K562 (cell line): ENCODE measurements at places on chromosomes 2 and 18. TPM values are rescaled to one million over a fixed set of nuclear protein-coding genes. Genes with fewer than 3 reads are reported as not detected.

GRCh38 chr2:28395334-28396061 lies 2.8 kb downstream of the FOSL2 start:
- no peak for DNase-seq

DNA sequence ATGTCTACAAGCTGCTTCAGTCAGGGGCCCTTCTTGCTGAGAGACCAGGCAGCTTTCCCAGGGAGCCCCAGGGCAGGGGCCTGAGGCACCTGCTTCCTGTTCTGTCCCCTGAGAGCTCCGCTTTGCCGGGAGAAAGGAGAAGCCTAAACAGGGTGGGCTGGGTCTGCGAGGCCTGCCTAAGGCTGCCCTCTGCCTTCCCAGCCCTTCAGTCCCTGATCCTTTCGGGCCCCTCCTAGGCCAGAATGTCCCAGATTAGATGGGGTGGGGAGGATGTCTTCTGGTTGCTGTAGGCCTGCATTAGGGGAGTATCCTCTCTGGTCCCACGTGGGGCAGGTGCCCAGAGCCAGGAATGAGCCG lies 72.4 kb downstream of the TGOLN2 start:
- no peak for DNase-seq

GRCh38 chr18:77140439-77141109 lies 8.0 kb upstream of the MBP start:
- DNase-seq: no peak

- DNase-seq: peak; percentile 32
Observed at GRCh38 chr2:38600242-38600891, 2.4 kb downstream of the HNRNPLL start.

GRCh38 chr2:105179469-105180372 lies 61.8 kb upstream of the GPR45 start:
- DNase-seq: peak; percentile 58

MC4R gene
- total RNA-seq: not detected in 2 replicates

- DNase-seq: no peak
Observed at GRCh38 chr2:181348107-181348837, 108.9 kb upstream of the ITGA4 start.

DNA sequence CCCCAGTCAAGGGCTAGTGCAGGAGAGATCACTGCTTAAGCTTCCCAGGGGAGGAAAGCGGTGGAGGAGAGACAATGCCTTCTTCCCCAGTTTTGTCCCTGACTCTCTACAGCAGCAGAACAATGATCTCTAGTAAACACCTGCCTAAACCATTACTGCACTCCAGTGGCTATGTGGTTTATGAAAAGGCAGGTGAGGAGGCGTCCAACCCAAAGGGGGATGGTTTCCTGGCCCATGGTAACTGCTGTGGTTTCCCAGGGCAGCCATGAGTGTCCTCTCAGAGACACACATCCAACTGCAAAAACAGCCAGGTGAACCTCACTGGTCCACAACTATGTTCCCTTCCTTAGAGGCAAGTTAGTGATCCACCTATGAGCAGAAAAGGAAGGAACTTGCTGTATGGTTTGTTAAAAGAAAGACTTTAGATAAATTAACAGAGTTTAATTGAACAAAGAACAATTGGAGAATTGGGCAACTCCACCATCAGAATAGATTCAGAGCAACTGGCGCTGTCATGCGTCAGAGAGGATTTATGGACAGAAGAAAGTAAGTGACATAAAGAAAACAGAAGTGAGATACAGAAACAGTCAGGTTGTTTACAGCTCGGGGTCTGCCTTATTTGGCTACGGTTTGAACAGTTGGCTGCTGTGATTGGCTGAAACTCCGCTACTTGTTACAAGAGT lies 4.8 kb upstream of the TTC39C start:
- DNase-seq: no peak

DSG3 gene
- total RNA-seq: 0.07 and 0.18 TPM in 2 replicates

DNA sequence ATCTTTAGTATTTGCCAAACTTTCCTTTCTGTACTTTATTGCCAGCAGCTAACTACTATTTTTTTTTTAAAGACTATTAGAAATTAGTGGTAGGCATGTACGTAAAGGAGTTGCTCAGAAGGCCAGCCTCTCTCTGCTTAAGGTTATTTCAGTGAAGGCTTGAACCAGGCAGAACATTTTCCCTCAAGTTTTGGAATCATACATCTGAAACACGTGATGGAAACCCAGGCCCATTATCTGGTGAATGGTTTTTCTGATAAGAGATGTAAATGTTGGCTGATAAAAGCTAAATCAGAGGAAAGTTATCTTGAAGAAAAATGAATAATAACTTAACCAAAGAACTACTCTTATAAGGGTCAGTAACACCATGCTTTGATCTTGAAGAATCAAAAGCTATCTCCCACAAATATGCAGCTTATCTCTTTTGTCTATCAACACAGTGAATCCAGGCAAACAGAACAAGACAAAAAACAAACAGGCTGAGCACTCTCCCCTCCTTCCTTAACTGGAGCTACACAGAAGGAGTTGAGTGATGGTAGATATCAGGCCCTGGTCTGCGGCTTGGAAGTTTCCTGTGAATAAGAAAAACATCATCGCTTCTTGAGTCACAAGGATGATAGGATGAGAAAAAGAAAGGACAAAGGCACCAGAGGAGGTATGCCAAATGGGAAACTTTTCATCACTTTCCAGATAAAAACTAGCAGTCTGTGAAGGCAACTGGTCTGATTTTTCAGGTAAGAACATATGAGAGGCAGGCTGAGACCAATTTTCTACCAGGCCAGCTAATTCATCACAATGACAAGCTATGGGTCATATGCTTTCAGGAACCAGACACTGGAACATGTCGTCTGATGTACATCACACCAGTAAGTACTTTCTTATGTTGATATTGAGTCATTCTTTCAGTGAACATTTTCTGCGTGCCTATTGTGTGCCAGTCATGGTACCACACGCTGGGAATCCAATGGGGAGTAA lies 88.4 kb upstream of the STK17B start:
- peak; percentile 79 for DNase-seq
